ENCODE measurements at places on chromosomes 7 and 10.

DNA sequence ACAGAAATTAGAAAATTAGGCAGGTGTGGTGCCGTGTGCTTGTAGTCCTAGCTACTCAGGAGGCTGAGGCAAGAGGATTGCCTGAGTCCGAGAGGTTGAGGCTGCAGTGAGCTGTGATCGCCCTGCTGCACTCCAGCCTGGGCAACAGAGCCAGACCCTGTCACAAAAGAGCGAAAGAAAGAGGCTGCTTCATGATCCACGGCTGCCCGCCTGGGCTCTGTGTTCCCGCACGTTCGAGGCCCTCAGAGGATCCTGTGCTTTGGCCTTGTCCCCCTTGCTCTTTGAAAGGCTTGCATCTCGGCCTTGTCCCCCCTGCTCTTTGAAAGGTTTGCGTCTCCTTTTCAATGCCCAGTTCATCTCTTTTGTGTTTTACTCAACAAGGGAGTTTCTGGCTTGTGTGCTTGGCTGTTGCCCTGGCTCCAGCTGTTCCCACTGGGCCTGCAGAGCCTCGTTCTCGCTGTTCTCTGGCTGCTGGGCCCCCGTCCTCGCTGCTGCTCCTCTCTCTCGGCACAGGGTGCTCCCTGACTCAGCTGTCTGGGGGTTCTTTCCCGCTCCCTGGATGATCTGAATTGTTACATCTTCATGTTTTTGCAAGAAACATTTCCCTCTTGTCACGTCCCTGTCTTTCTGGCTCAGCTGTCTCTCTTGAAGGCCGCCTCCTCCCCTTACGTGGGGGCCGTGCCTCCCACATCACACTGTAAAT is 45.1 kb upstream of the INPP5A start:
- no peaks in the 10 kb centered on the region for H3K4me1 ChIP-seq
- H3K4me3 ChIP-seq: no peak overlapping the region
- ATAC-seq: no peak

- H3K4me3 ChIP-seq: no peak overlapping the region
- peaks cover 79% of the 10 kb centered on the region for H3K36me3 ChIP-seq
- peaks cover 73% of the 10 kb centered on the region for H3K4me1 ChIP-seq
- ATAC-seq: no peak
- peak overlapping the region; percentile 90 for H3K27ac ChIP-seq
- no peaks in the 10 kb centered on the region for H3K27me3 ChIP-seq
Measured at GRCh38 chr10:61981460-61981859, 80.0 kb downstream of the ARID5B start.

- no peaks in the 10 kb centered on the region for H3K36me3 ChIP-seq
- H3K27me3 ChIP-seq: peaks cover 33% of the 10 kb centered on the region
Measured at GRCh38 chr10:84008878-84009277, 130.4 kb upstream of the GHITM start.

GRCh38 chr7:146659732-146660131 is 543.1 kb downstream of the CNTNAP2 start:
- no peaks in the 10 kb centered on the region for H3K27me3 ChIP-seq
- H3K4me3 ChIP-seq: no peak overlapping the region

Measured in stimulated activated memory B cell treated with anti-CD40 and anti-IgM and Interleukin-4, amounts not matched to agents 10 μg/mL and 1 μg/mL and 100 μg/mL, for 72 hours (primary cell).